ENCODE measurements at places on chromosomes 1 and 21.

DNA sequence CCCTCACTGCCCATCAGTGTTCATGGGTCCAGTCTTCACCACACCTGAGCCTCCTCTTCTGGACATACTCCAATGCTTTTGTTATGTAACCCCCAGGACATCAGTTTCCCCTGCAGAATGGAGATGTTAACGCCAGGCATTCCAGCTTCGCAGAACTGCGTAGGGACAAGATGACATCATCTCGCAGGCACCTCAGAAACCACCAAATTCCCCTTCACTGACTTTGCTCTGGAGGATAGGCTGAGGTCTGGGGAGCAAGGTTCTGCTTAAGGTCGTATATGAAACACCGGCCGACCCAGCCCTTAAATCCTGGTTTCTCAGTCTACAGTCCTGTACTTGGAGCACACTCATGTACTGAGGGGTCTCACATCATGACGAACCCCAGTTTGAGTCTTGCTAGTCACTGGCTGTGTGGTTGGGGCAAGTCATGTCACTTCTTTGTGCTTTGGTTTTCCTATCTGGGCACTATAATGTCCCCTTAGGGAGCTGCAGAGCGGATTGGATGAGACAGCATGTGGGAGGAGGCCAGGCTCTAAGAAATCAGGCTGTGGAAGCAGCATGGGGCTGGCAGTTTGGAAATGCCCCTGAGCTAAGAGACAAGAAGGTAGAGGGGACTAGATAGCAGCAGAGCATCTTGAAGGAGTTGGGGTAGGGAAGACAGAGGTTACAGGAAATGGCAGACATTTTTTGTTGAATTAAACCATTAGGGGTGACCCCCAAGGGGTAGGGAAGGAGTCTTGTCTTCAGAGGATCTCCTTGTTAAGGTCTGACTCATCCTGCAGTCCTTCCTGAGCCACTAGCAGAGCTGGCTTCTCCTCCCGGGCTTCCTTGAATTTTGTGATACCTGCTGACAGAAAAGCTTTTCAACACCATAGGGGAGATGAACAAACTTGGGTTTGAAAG is 138.3 kb downstream of the FOXD2 start:
- no peak for DNase-seq

DNA sequence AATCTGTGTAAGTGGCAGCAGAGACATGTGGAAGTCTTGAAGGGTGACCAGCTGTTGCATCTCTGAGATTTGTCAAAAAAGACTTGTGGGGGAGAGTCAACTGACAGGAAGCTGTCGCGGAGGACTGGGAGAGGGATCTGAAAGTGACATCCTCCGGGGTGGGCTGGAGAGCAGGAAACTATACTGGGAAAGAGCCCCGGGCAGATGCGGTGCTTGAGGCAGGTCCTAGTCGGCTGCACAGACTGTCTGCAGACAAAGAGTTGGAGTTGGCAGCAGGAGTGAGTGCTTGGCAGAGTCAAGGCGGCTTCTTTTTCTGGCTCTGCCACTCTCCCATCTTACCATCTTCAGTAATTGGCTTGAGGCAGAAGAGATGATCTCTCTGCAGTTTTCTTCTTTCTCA is 294.0 kb upstream of the C1orf87 start:
- DNase-seq, result no peak

GRCh38 chr1:43082740-43083139 is 89.3 kb downstream of the EBNA1BP2 start:
- DNase-seq, result no peak

- no peak for DNase-seq
These were observed 36.3 kb upstream of the PAXBP1 start for GRCh38 chr21:32807717-32808380.

DNA sequence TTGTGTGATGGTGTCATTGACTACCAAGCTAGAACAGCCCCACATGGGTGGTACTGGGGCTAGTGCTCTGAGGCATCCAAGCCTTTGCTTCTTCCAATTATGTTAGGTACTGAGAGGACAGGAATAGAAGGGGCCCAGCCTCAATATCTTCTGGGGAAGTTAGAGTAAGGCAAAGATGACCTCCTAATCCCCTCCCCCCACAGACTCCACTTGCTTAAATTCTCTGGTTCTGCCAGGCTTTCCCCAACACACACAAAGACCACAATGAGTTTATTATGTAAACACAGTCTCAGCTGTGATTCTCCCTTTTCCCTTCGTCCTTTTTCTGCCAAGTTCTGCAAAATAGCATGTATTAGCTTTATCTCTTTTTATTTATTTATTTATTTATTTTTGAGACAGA is 3.1 kb upstream of the TACSTD2 start:
- DNase-seq, result no peak

DNA sequence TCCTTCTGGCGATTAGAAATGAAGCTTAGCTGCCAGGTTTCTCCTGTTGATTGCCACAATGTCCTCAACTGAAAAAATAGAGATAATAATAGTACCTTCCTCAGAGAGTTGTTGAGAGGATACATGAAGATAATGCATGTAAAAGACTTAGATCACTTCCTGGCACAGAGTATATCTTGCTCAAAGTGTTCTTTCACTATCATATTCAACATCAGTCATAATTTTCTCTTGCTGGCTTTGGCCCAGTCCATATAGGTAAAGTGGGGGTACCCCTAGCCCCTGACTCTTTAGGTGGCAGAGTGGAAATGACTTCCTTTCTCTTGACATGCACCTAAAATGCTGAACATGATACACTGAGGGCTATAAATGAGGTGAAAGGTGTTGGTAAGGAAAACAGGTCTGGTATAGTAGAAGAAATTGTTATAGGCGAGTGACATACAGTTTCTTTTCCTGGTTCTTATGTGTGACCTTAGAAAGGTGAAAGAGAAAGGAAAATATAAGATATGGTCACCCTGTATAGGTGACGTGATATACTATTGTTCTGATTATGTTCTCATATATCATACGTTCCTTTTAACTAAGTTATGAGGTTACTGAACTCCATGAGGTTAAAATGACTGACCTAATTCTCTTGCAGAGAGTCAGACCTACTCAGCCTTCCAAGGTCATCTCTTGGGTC is 209.9 kb upstream of the DEPDC1 start:
- no peak for DNase-seq

GRCh38 chr1:221302357-221302756 is 423.1 kb downstream of the HLX start:
- peak; percentile 12 for DNase-seq

DNA sequence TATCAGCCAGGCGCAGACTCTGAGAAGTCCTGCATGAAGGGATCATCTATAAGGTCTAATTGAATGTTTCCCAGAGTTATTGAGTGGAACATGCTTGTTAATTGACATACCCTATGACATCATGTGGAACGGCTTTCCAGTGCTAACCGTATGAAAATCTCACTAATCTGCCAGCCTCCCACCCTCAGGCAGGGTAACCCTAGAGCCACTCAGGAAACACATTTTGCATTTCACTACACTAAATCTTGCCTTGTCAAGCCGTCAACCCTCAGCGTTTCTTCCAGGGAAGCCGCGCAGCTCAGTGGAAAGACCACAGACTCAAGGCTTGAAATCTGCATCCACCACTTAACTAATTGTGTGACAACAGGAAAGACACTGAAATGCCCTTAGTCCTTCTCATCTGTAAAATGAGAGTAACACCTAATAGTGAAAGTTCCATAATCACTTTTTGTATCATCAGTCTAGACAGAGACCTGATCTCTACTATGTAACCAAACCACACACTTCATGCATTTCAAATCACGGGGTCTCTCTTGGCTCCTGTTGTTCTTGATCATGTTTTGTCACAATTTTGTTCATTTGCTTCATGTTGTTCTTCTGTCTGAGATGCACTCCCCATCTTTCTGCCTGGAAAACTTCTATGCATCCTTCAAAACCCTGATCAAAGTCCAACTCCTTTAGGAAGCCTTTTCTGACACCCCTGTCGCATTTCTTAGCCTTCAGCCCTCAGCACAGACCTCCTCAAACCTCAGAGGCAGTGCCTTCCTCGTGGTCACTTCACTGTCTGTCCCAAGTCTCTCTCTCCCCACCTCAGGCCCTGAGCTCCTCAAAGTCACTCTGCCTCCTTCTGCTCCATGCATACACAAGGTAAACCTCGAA is 246.5 kb downstream of the TOMM20 start:
- DNase-seq, result no peak

GRCh38 chr1:23168079-23168444 is 594 bp downstream of the LUZP1 start:
- no peak for DNase-seq

- DNase-seq, result no peak
These were observed 123.3 kb downstream of the KCNN3 start for GRCh38 chr1:154746622-154747299.

Measured in NCI-H2029 treated with DMSO at 0.1 percent for 48 hours (cell line).